ENCODE measurements at places on chromosomes 3 and 15.

DNA sequence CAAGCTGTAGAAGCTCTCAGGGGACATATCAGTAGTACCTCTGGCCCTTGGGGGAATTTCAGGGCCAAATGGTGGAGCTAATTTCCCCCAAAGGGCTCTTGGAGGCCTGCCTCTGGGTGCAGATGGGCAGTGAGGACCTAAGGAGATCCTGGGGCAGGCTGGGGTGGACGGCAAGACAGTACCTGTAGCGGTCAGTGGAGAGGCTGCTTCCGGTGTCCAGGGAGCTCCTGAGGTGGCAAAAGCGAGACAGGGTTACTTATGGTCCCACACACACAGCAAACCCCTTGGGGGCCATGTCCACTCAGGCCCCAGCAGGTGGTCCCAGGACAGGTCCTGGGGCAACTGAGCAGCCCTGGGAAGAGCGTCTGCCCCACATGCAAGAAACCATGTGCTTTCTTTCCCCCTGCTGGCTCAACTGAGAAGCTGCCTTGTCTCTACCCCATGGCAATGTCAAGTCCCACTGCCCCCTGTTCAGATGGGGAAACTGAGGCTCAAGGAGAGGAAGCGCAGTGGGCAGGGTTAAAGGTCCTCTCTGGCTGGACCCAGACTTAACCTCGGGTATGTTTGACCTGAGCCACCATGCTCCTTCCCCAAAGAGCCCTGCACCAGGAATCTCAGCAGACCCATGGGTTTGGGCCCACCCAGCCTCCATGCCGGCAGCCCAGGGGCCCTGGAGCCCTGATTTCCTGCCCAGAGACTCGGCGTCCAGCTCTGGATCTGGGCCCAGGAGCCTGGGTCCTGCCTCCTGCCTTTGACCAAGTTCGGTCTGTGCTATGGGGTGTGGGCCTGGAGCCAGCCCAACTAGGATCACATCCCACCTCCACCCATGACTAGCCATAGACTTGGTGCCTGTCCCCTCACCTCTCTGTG, 25.7 kb downstream of the IQSEC1 start:
- no peak for DNase-seq
- no peak overlapping the region for H3K4me3 ChIP-seq
- peaks cover 28% of the 10 kb centered on the region for H3K27me3 ChIP-seq

- H3K4me3 ChIP-seq: no peak overlapping the region
- no peaks in the 10 kb centered on the region for H3K36me3 ChIP-seq
- H3K27ac ChIP-seq: no peak overlapping the region
- DNase-seq: no peak
These were observed 143.5 kb downstream of the GAP43 start for GRCh38 chr3:115766587-115767482.

GRCh38 chr3:42751609-42752008, 21.4 kb downstream of the CCDC13 start:
- no peak overlapping the region for H3K4me3 ChIP-seq
- no peak for DNase-seq
- H3K27me3 ChIP-seq: peaks cover 13% of the 10 kb centered on the region
- peaks cover 40% of the 10 kb centered on the region for H3K4me1 ChIP-seq

- no peak overlapping the region for H3K27ac ChIP-seq
- no peaks in the 10 kb centered on the region for H3K27me3 ChIP-seq
- H3K36me3 ChIP-seq: peaks cover 8% of the 10 kb centered on the region
- H3K4me1 ChIP-seq: no peaks in the 10 kb centered on the region
These were observed 20.4 kb downstream of the FAH start for GRCh38 chr15:80173022-80173759.

GRCh38 chr3:64022451-64023186, 675 bp downstream of the PSMD6 start:
- H3K4me1 ChIP-seq: peaks cover 31% of the 10 kb centered on the region
- peak; percentile 39 for DNase-seq
- H3K27ac ChIP-seq: peak overlapping the region; percentile 93

DNA sequence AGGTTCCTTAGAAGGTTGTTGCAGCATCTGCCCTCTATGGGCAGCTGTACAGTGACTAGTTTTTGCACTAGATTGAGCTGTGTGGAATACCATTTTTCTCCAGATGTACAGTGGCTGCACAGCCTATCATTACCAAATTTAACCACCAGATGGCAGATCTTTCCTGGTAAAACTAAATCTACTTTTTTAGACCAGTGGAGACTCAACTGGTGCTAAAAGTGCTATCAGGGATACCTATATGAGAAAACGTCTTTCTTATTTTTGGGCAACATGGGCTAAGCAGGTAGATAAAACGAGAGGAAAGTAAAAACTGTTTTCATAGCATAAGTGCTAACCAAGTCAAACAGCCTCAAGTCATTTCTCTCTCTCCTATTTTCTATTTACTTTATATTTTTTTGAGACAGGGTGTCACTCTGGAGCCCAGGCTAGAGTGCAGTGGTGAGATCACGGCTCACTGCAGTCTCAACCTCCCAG, 21.2 kb downstream of the IGSF10 start:
- H3K4me3 ChIP-seq: no peak overlapping the region
- no peaks in the 10 kb centered on the region for H3K27me3 ChIP-seq
- H3K36me3 ChIP-seq: no peaks in the 10 kb centered on the region
- H3K4me1 ChIP-seq: no peaks in the 10 kb centered on the region
- H3K27ac ChIP-seq: no peak overlapping the region

- no peaks in the 10 kb centered on the region for H3K36me3 ChIP-seq
- H3K4me1 ChIP-seq: no peaks in the 10 kb centered on the region
- no peak overlapping the region for H3K27ac ChIP-seq
- H3K27me3 ChIP-seq: peaks cover 3% of the 10 kb centered on the region
- H3K4me3 ChIP-seq: no peak overlapping the region
These were observed 182.7 kb downstream of the MEX3B start for GRCh38 chr15:81863162-81863561.

DNA sequence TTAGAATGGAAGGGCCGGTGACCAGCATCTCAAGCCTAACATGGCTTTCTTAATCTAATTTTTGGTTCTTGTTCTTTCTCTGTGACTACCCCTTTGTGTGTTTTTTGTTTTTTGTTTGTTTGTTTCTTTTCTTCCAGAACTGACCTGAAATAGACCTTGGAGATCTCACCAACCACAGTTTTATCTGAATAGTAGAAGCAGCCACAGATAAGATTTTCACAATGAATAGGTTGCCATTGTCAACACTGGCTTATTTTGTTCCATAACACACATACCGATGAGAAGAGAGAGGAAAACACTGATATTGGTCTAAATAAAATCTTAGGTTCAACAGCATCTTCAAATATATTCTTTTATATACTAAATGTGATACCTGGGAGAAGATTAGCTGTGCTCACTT, 11.5 kb downstream of the ILDR1 start:
- no peak overlapping the region for H3K4me3 ChIP-seq
- H3K4me1 ChIP-seq: no peaks in the 10 kb centered on the region
- no peak for DNase-seq
- H3K27me3 ChIP-seq: peaks cover 31% of the 10 kb centered on the region
- no peaks in the 10 kb centered on the region for H3K36me3 ChIP-seq

GRCh38 chr15:27867861-27868260, 231.3 kb downstream of the OCA2 start:
- no peaks in the 10 kb centered on the region for H3K4me1 ChIP-seq
- H3K27ac ChIP-seq: no peak overlapping the region
- H3K4me3 ChIP-seq: no peak overlapping the region
- no peaks in the 10 kb centered on the region for H3K27me3 ChIP-seq

DNA sequence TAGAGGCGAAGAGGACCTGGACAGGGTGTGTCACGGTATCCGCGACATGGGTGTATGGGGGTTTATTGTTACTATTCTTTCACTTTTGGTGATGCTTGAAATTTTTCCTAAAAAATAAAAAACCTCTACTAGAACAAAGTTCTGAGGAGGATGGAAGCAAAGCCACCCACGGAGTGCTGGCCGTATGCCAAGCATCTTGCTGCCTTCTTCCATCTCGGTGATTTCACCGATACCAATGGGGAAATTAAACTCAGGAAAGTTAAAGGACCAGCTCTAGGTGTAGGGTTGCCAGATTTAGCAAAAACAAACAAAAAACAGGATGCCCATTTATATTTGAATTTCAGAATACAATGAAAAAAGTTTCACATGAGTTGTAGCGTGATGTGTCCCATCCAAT, 33.9 kb downstream of the SMAD6 start:
- DNase-seq: no peak

DNA sequence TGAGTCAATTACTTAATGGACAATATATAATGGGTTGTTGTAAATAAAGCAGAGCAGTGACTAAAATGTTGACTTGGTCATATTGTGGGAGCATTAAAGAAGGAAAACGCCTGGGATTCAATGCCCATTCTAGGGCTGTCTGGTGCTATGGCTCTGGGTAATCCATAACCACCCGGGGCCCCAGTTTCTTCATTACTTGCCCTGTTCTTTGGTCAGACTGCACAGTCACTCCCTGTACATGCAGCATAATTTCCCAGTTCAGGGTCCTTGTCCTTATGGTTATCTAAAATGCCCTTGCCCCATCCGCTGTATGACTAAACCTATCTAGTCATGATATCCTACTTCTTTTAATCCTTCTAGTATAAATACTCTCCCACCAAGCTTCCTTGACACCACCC, 27.5 kb upstream of the DENND4A start:
- peaks cover 3% of the 10 kb centered on the region for H3K27me3 ChIP-seq
- no peak overlapping the region for H3K4me3 ChIP-seq
- H3K4me1 ChIP-seq: peaks cover 58% of the 10 kb centered on the region
- H3K27ac ChIP-seq: peak overlapping the region; percentile 92

- H3K4me3 ChIP-seq: no peak overlapping the region
- H3K36me3 ChIP-seq: no peaks in the 10 kb centered on the region
- no peaks in the 10 kb centered on the region for H3K27me3 ChIP-seq
- H3K4me1 ChIP-seq: no peaks in the 10 kb centered on the region
These were observed 366.3 kb downstream of the FEZF2 start for GRCh38 chr3:62007036-62007435.

GRCh38 chr3:155984791-155985417, 114.5 kb downstream of the GMPS start:
- H3K27me3 ChIP-seq: peaks cover 12% of the 10 kb centered on the region
- no peak overlapping the region for H3K27ac ChIP-seq
- H3K4me1 ChIP-seq: no peaks in the 10 kb centered on the region
- no peak for DNase-seq
- no peaks in the 10 kb centered on the region for H3K36me3 ChIP-seq

DNA sequence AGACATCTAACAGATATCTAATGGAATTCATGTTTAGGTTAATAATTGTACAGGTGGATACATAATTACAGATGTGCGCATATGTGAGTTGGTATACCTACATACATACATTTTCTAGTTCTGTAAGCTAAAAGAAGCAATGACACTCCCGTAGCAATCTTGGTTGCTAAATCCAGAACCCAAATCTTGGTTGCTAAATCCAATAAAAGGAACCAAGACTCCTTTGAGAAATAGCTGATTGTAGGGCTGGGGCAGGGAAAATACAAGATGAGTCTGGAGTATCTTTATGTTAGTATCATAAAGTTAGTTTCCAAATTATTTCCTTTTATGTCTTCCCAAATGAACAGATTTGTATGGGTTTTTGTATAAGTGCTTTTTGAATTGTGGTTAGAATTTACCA, 135.2 kb downstream of the TMCC1 start:
- no peaks in the 10 kb centered on the region for H3K27me3 ChIP-seq
- no peak overlapping the region for H3K27ac ChIP-seq
- no peak overlapping the region for H3K4me3 ChIP-seq
- DNase-seq: no peak
- no peaks in the 10 kb centered on the region for H3K4me1 ChIP-seq
- peaks cover 2% of the 10 kb centered on the region for H3K36me3 ChIP-seq

DNA sequence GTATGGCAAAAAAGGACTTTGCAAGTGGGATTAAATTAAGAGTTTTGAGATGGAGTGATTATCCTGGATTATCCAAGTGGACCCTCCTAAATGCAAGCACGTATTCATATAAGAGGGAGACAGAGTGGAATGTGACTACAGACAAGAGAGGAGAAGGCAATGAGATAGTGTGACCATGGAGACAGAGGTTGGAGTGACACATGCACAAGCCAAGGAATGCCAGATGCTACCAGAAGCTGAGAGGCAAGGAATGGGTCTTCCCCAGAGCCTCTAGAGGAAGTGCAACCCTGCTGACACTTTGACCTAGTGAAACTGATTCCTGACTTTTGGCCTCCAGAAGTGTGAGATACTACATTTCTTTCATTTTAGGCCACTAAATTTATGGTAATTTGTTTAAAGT, 117.2 kb downstream of the UACA start:
- no peak for DNase-seq
- H3K27ac ChIP-seq: no peak overlapping the region
- H3K4me1 ChIP-seq: no peaks in the 10 kb centered on the region
- no peak overlapping the region for H3K4me3 ChIP-seq
- no peaks in the 10 kb centered on the region for H3K36me3 ChIP-seq

GRCh38 chr3:11563865-11564185, 79.9 kb downstream of the VGLL4 start:
- H3K4me3 ChIP-seq: no peak overlapping the region
- H3K36me3 ChIP-seq: peaks cover 19% of the 10 kb centered on the region
- H3K4me1 ChIP-seq: no peaks in the 10 kb centered on the region

GRCh38 chr3:42712344-42712648, 9.7 kb upstream of the HHATL start:
- no peak overlapping the region for H3K4me3 ChIP-seq
- H3K27me3 ChIP-seq: peaks cover 17% of the 10 kb centered on the region

- no peaks in the 10 kb centered on the region for H3K4me1 ChIP-seq
- no peak overlapping the region for H3K4me3 ChIP-seq
- H3K27me3 ChIP-seq: peaks cover 4% of the 10 kb centered on the region
- no peak for DNase-seq
- no peaks in the 10 kb centered on the region for H3K36me3 ChIP-seq
These were observed 534.6 kb upstream of the ATP11B start for GRCh38 chr3:182258538-182259177.

GRCh38 chr3:36741285-36741684, 23.1 kb downstream of the DCLK3 start:
- H3K4me1 ChIP-seq: no peaks in the 10 kb centered on the region
- no peak for DNase-seq
- no peak overlapping the region for H3K4me3 ChIP-seq
- no peak overlapping the region for H3K27ac ChIP-seq

- no peaks in the 10 kb centered on the region for H3K27me3 ChIP-seq
- no peaks in the 10 kb centered on the region for H3K4me1 ChIP-seq
- no peak overlapping the region for H3K27ac ChIP-seq
- DNase-seq: no peak
- H3K36me3 ChIP-seq: no peaks in the 10 kb centered on the region
- no peak overlapping the region for H3K4me3 ChIP-seq
These were observed 358.6 kb downstream of the CHST2 start for GRCh38 chr3:143478115-143478693.

DNA sequence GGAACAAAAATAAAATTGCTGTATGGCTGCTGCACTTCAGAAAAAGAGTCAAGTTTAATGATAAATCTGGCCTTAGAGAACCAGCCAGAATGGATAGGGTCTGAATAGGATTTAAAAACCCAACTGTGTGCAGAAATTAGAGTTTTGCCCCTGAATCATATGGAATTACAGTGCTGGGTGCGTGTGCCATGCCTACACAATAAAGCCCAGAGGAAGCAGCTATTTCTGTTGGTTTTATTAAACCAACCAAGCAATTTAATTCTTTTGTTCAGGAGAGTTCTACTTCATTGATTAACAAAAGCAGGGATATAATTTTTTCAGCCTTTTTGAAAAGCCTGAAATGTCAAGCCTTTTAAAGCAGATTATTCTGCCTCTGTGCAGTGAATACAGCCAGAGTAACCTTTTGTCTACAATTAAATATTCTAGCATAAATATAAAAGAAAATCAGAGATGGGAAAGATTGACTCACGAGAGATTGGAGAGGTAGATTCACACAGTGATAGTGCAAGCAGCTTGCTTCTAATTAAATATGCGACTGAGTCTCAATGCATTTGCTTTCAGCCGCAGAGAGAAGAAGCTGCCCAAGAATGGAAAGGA, 66.7 kb upstream of the DNAJC19 start:
- no peak overlapping the region for H3K27ac ChIP-seq
- no peaks in the 10 kb centered on the region for H3K4me1 ChIP-seq
- no peaks in the 10 kb centered on the region for H3K36me3 ChIP-seq
- no peak overlapping the region for H3K4me3 ChIP-seq
- DNase-seq: no peak

Data from activated naive CD4-positive, alpha-beta T cell treated with anti-CD3 and anti-CD28 coated beads, Interleukin-2, amount 10 ng/mL, durations not matched to agents 7 days and 5 days (primary cell).